Placental pericyte (primary cell): ENCODE measurements at places on chromosomes 12 and 14. TPM values are rescaled to one million over a fixed set of nuclear protein-coding genes. Genes with fewer than 3 reads are reported as not detected.

The MYO1H gene
- not detected in 2 replicates for total RNA-seq

The TAS2R19 gene
- total RNA-seq, result 4.9 and 8.5 TPM in 2 replicates

The PGF gene
- 0.22 and 2.4 TPM in 2 replicates for total RNA-seq

The BIN2 gene
- total RNA-seq, result not detected in 2 replicates

The MANSC4 gene
- total RNA-seq, result not detected in 2 replicates

The SRRM4 gene
- not detected in 2 replicates for total RNA-seq

The HOXC12 gene
- total RNA-seq, result not detected in 2 replicates

The SNRPF gene
- 4.6 and 7.4 TPM in 2 replicates for total RNA-seq

The AVPR1A gene
- total RNA-seq, result not detected in 2 replicates

The KRT72 gene
- not detected in 2 replicates for total RNA-seq

The RAPGEF3 gene
- 2.0 and 3.4 TPM in 2 replicates for total RNA-seq

The KRT83 gene
- not detected in 2 replicates for total RNA-seq

The RAD9B gene
- total RNA-seq, result 0.44 and 1.4 TPM in 2 replicates

The TSPAN8 gene
- not detected in 2 replicates for total RNA-seq

The FOXN4 gene
- total RNA-seq, result not detected in 2 replicates
